ENCODE measurements at places on chromosomes 13 and 19.
A peak's percentile ranks its signal among the peaks of the same experiment; 100 is the strongest.

GRCh38 chr19:30471441-30471840 is 99.3 kb downstream of the ZNF536 start:
- DNase-seq = no peak

DNA sequence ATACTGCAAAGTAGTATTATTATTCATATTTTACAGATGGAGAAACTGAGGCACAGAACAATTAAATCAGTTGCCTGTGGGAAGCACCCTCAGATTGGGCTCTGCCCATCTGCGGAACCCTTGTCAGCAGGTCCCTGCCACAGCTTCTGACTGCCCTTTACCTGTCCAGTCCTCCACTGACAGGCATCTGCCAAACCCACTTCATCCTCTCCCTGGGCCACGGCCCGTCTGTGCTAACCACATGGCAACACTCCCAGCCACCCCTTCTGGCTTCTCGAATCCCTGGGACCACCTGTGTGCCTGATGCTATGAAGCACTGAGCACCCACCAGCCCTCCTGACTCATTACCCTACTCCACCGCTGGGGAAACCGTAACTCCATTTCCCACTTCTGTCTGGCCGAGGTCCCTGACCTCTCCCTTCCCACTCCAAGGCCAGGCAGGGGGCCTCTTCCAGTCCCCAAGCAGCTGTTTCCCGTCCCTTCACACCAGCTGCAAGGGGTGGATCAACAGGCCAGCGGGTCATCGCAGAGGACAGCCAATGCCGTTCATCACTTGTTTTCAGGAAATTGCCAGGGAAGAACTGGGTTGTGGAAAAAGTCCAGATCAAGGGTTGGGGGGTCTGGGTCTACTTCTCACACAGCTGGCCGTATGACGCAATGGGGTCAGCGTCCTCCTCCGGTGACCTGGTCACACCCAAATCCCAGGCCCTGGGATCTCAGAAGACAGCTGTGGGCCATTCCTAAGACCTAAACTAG is 2.5 kb downstream of the KANK3 start:
- DNase-seq = no peak

GRCh38 chr19:53785196-53785889 is 38.8 kb downstream of the NLRP12 start:
- no peak for DNase-seq

DNA sequence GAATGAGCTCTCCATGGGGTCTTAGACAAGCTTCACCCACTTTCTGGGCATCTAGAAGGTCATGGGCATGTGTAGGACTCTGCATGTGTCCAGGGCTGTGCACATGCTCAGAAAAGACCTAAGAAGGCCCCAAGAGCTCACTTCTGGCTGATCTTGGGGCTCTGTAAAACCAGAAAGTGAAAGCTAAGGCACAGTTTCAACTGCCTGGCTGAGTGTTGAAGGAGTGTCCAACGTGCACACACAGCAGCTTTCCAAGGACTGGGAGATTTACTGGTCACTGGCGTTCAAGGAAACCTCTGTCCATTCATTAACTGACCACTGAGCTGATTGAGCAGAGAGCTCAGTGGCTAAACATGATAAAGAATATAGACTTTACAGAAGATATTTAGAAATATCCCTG is 137.9 kb downstream of the KATNAL1 start:
- DNase-seq = no peak

DNA sequence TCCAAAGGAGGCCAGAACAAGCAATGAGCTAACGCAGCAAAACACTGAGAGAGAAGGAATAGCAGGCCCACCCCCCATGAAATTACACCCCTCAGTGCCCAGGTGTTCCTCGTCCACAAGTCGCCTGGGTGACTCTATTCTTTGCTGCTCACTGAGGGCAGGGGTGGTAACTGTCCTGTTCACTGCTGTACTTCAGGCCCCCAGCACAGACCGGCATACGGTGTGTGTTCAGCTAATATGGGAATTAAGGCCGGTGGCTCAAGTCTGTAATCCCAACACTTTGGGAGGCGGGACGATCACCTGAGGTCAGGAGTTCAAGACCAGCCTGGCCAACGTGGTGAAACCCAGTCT is 31.9 kb downstream of the DHRS12 start:
- DNase-seq = no peak

- DNase-seq = no peak
Measured at GRCh38 chr13:29587645-29588044, 7.8 kb downstream of the SLC7A1 start.

- no peak for DNase-seq
Measured at GRCh38 chr13:40878823-40879222, 89.4 kb downstream of the SLC25A15 start.

- DNase-seq = no peak
Measured at GRCh38 chr19:45346449-45346848, 5.9 kb downstream of the KLC3 start.

GRCh38 chr19:1864480-1865171 is 1.2 kb upstream of the KLF16 start:
- DNase-seq = peak; percentile 80

DNA sequence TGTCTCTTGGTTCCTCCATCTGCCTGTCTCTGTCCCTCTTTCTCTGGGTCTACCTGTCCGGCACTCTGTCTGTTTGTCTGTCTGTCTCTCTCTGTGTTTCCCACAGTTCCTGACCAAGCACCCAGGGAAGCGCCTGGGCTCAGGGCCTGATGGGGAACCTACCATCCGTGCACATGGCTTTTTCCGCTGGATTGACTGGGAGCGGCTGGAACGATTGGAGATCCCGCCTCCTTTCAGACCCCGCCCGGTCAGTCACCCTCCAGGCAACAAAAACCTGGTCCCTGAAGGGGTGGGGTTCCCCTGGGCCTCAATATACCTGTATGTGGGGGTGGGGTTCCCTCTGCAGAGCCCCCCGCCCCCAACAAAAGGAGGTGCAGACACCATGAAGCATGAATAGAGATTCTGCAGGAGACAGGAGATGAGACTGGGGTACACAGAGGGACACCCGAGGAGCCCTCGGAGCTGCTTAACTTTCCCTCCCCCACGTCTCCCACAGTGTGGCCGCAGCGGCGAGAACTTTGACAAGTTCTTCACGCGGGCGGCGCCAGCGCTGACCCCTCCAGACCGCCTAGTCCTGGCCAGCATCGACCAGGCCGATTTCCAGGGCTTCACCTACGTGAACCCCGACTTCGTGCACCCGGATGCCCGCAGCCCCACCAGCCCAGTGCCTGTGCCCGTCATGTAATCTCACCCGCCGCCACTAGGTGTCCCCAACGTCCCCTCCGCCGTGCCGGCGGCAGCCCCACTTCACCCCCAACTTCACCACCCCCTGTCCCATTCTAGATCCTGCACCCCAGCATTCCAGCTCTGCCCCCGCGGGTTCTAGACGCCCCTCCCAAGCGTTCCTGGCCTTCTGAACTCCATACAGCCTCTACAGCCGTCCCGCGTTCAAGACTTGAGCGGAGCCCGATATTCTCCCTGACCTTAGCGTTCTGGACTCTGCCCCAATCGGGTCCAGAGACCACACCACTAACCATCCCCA is 2.6 kb upstream of the CACNG7 start:
- DNase-seq = peak; percentile 70

- no peak for DNase-seq
Measured at GRCh38 chr13:33637978-33638743, 179.8 kb upstream of the RFC3 start.

GRCh38 chr13:51553531-51553930 is 30.7 kb upstream of the WDFY2 start:
- no peak for DNase-seq

DNA sequence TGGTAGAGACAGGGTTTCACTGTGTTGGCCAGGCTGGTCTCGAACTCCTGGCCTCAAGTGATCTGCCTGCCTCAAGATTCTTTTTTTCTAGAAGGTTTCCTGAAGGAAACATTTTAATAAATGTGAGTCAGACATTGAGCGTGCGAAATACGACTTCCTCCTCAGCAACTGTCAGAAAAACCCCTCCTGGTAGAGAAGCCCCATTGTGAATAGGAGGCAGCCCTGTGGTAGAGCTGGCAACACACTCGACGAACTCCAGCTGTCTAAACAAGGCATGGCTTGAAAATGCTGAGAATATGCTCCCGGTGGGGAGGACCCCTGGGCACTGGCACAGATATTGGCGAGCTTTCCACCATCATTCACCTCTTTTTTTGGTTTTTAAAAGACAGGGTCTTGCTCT is 9.8 kb downstream of the ZNF333 start:
- DNase-seq = no peak

- DNase-seq = no peak
Measured at GRCh38 chr19:44808463-44809371, at the start of gene BCAM. Gene BCAM (plus strand): TSS chr19:44809103. CDS start chr19:44809125, 22 bp downstream.

- peak; percentile 60 for DNase-seq
Measured at GRCh38 chr13:31199849-31200636, at the start of gene B3GLCT. Gene B3GLCT (plus strand): TSS chr13:31199975. CDS start chr13:31200085, 110 bp downstream.
